Activated naive CD8-positive, alpha-beta T cell treated with anti-CD3 and anti-CD28 coated beads for 36 hours (primary cell): ENCODE measurements at places on chromosomes 5 and 9.

GRCh38 chr5:1005249-1005851 lies 3.3 kb upstream of the NKD2 start:
- H3K36me3 ChIP-seq = no peaks in the 10 kb centered on the region
- peaks cover 19% of the 10 kb centered on the region for H3K4me1 ChIP-seq
- H3K4me3 ChIP-seq = no peak overlapping the region
- H3K27me3 ChIP-seq = peaks cover 40% of the 10 kb centered on the region

- H3K4me3 ChIP-seq = peak overlapping the region; percentile 53
- H3K27me3 ChIP-seq = peaks cover 54% of the 10 kb centered on the region
- peak; percentile 45 for DNase-seq
- no peaks in the 10 kb centered on the region for H3K36me3 ChIP-seq
- H3K27ac ChIP-seq = no peak overlapping the region
These were observed 486 bp downstream of the NPDC1 start for GRCh38 chr9:137045294-137046087.

DNA sequence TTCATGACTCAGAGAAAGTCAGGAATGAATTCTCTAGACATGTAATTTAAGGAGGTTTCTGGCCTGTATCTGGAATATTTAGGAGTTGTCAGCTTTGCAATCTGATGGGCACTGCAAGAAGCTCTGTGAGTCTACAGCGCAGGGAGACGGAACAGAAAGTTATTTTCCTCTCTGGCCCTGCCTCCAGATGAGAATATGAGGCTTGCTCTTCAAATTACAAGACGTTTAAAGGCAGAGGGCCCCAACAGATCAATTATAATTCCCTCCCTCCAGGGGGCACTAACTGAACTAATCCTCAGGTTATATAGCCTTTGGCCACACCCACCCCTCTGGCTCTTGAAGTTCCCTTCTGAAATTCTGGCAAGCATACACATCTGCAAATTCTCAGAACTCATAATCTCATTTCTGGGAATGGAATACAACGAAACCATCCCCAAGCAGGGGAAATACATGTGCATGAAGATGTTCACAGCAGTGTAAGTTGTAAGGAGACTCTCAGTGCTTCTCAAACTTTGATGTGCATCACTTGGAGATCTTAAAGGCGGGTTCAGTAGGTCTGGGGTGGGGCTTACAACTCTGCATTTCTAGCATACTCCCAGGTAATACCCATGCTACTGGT lies 307.6 kb downstream of the CWC27 start:
- H3K4me1 ChIP-seq = peaks cover 11% of the 10 kb centered on the region
- H3K27ac ChIP-seq = no peak overlapping the region
- DNase-seq = peak; percentile 63
- no peaks in the 10 kb centered on the region for H3K27me3 ChIP-seq
- H3K4me3 ChIP-seq = no peak overlapping the region
- H3K36me3 ChIP-seq = no peaks in the 10 kb centered on the region

DNA sequence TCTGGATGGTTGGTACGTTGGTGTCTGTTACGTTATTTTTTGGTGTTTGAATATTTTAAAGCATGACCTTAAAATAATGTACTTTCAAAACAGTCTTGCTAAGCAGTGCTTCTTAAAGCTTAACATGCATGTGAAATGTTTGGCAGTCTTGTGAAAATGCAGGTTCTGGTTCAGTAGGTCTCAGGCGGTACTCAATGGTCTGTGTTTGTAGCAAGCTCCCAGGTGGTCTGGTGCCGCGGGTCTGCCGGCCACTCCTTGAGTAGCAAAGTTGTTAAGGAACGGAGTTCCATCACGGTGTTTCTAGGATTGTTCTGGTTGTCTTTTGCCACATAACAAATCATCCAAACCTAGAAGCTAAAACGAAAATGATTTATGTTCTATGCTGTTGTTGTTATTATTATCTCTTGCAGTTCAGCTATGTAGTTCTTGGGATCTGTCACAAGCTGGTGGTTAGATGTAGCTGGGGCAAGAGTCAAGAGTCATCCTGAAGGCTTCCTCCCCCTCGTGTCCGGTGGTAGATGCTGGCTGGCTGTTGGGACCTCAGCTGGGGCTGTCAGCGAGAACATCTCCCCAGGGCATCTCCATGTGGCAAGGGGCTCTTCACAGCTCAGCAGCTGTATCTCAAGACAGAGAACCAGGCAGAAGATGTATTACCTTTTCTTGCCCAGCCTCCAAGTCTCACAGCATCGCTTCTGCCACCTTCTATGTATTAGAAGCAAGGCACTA lies 186.8 kb downstream of the PALM2AKAP2 start:
- no peak overlapping the region for H3K4me3 ChIP-seq
- peaks cover 31% of the 10 kb centered on the region for H3K4me1 ChIP-seq
- no peak overlapping the region for H3K27ac ChIP-seq
- no peaks in the 10 kb centered on the region for H3K27me3 ChIP-seq

GRCh38 chr9:112844771-112845542 lies 45.7 kb downstream of the SLC46A2 start:
- DNase-seq = peak; percentile 74
- H3K27ac ChIP-seq = no peak overlapping the region
- H3K36me3 ChIP-seq = peaks cover 5% of the 10 kb centered on the region
- H3K4me1 ChIP-seq = peaks cover 16% of the 10 kb centered on the region
- no peak overlapping the region for H3K4me3 ChIP-seq

GRCh38 chr9:106773750-106774149 lies 89.2 kb upstream of the ZNF462 start:
- no peaks in the 10 kb centered on the region for H3K36me3 ChIP-seq
- H3K27me3 ChIP-seq = no peaks in the 10 kb centered on the region
- no peak for DNase-seq
- no peaks in the 10 kb centered on the region for H3K4me1 ChIP-seq

GRCh38 chr9:89012294-89013042 lies 21.2 kb downstream of the S1PR3 start:
- H3K4me1 ChIP-seq = no peaks in the 10 kb centered on the region
- H3K27me3 ChIP-seq = peaks cover 10% of the 10 kb centered on the region
- no peak overlapping the region for H3K27ac ChIP-seq
- no peak overlapping the region for H3K4me3 ChIP-seq
- H3K36me3 ChIP-seq = no peaks in the 10 kb centered on the region

GRCh38 chr5:42026446-42026845 lies 101.4 kb downstream of the FBXO4 start:
- no peak overlapping the region for H3K4me3 ChIP-seq
- no peaks in the 10 kb centered on the region for H3K4me1 ChIP-seq
- H3K27me3 ChIP-seq = peaks cover 22% of the 10 kb centered on the region
- H3K27ac ChIP-seq = no peak overlapping the region

DNA sequence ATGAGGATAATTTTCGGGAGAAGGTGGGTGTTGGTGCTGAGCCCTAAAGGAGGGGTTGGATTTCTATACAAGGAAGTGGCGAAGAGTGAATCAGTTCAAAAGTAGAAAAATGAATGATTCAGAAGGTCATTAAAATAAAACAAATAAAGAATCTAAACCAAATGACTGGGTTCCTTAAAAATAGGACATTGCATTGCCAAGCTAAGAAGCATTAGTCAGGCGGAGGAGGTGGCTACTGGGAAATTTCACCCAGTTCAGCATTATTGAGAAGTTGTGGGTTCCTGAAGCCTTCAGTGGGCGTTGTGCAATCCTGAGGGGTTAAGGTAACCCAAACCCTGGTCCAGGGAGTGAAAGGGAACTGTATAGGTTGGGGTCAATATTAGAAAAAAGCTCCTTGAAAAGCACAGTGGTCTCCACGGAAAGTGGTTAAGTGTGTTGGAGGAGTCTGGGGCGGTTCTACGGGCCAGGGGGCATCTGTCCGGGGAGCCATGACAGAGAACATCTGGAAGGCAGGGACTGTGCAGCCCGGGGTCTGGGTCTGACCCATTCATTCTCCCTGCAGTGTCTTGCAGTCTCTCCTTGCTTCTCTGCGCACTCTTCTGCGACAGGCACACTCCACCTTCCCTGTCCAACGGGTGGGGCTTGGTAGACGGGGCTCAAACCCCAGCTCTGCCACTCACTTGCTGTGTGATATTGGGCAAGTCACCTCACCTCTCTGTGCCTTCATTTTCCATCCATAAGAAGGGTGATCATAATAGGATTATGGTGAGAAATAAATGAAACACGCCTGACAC lies 27.6 kb upstream of the DUSP1 start:
- H3K27me3 ChIP-seq = no peaks in the 10 kb centered on the region
- H3K27ac ChIP-seq = no peak overlapping the region
- no peaks in the 10 kb centered on the region for H3K36me3 ChIP-seq
- H3K4me1 ChIP-seq = peaks cover 6% of the 10 kb centered on the region
- no peak for DNase-seq

DNA sequence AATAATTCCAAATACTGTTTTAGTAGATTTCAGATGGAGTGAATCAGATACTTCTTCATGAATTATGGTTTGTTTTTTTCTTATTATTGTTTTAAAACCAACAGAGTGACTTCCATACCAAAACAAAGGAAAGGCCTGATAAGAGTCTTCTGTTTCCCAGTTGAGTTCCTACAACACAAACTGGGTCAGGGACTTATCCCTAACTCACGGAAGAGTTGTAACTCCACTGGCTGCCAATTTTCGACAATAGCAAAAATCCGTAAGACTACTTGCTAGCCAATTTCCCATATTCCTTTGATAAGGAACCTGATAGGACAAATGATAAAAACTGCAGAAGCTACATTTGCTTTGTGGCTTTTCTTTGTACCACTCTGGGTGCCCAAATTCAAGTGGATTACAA lies 219.2 kb downstream of the AP3B1 start:
- H3K36me3 ChIP-seq = peaks cover 34% of the 10 kb centered on the region
- no peak overlapping the region for H3K4me3 ChIP-seq
- no peaks in the 10 kb centered on the region for H3K4me1 ChIP-seq
- no peak for DNase-seq
- H3K27ac ChIP-seq = no peak overlapping the region
- no peaks in the 10 kb centered on the region for H3K27me3 ChIP-seq

- no peak for DNase-seq
- no peak overlapping the region for H3K4me3 ChIP-seq
- H3K36me3 ChIP-seq = no peaks in the 10 kb centered on the region
- H3K27me3 ChIP-seq = no peaks in the 10 kb centered on the region
- no peak overlapping the region for H3K27ac ChIP-seq
These were observed 3.1 kb downstream of the CLTB start for GRCh38 chr5:176413255-176413565.

GRCh38 chr5:18745988-18746615 lies 1111.8 kb downstream of the TAF11L14 start:
- H3K27me3 ChIP-seq = no peaks in the 10 kb centered on the region
- DNase-seq = peak; percentile 31
- H3K4me1 ChIP-seq = peaks cover 43% of the 10 kb centered on the region
- H3K27ac ChIP-seq = peak overlapping the region; percentile 95

DNA sequence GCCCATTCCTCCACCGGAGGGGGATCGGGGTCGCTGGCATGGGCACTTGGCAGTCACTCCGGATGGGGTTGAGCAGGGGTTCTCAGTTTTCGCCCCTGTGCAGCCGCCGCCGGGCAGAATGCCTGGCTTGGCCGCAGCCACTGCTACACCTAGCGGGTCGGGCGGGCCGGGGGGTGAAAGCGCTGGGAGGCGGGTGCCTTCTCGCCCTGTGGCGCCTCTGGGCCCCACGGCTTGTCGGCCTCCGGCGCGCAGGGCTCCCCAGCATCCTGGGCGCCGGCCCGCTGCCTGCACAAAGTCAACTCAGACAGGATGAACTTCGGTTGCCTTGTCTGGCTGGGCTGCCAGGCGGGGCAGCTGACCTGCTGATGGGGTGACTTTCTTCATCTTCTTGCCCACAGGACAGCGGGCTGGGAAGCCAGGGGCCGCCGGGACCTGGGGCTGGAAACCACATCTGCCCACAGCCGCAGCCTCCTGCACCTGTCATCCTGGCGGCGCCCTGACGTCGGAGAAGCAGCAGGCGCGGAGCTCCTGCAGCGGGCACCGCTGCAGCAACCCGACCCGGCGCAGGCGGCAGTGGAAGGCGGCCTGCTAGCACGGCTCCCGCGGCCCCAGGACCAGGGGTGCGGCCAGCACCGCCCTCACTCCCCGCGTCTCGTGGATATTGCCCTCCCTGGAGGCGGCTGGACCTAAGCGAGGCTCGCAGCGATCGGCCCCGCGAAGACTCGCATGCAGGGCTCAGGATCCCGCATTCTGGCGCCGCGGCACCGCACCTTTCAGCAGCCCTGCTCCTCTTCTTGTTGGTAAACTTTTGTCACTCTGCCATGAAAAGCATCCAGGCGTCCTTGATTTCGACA lies 1.3 kb upstream of the ANKRD18A start:
- peaks cover 2% of the 10 kb centered on the region for H3K36me3 ChIP-seq
- peak overlapping the region; percentile 68 for H3K4me3 ChIP-seq
- no peak overlapping the region for H3K27ac ChIP-seq
- H3K27me3 ChIP-seq = peaks cover 61% of the 10 kb centered on the region
- peaks cover 13% of the 10 kb centered on the region for H3K4me1 ChIP-seq

DNA sequence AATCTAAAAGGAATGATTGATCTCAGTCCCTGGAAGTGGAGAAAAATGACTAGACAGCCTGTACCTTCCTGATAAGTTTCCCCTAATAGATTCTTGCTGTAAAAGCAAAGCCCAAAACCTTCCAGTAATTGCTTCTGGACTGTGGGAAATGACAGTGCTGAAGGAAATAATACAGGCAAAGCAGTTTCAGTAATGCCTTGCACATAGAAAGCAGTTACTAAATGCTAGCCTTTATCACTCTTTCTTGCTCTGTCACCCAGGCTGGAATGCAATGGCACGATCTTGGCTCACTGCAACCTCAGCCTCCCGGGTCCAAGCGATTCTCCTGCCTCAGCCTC lies 50.3 kb downstream of the MAP1B start:
- no peaks in the 10 kb centered on the region for H3K36me3 ChIP-seq
- DNase-seq = no peak
- H3K4me1 ChIP-seq = no peaks in the 10 kb centered on the region
- H3K4me3 ChIP-seq = no peak overlapping the region
- no peak overlapping the region for H3K27ac ChIP-seq
- peaks cover 18% of the 10 kb centered on the region for H3K27me3 ChIP-seq

GRCh38 chr9:125426926-125427325 lies 165.3 kb downstream of the GAPVD1 start:
- no peaks in the 10 kb centered on the region for H3K36me3 ChIP-seq
- H3K4me3 ChIP-seq = no peak overlapping the region
- no peak overlapping the region for H3K27ac ChIP-seq

DNA sequence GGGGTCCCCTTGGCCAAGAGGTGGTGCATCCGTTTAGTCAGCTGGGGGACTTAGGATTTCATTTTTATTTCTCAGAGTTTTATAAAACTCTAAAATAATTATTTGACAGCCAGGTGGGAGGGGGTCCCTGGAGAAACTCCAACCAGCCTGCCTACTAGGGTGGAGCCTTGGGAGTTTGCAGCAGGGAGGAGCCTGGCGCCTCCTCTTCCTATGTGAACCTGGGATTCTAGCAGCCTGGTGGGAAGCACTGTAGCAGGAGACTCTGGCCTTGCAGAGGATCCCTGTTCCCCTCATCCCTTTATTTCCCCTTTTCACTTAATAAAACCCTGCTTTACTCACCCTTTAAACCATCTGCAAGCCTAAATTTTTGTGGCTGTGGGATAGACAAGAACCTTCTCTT lies 50.8 kb downstream of the FXN start:
- no peak overlapping the region for H3K27ac ChIP-seq
- H3K4me1 ChIP-seq = no peaks in the 10 kb centered on the region
- H3K4me3 ChIP-seq = no peak overlapping the region
- H3K27me3 ChIP-seq = no peaks in the 10 kb centered on the region
- peaks cover 2% of the 10 kb centered on the region for H3K36me3 ChIP-seq
- DNase-seq = no peak

GRCh38 chr5:16976625-16977008 lies 40.5 kb upstream of the MYO10 start:
- H3K36me3 ChIP-seq = no peaks in the 10 kb centered on the region
- H3K4me1 ChIP-seq = no peaks in the 10 kb centered on the region
- DNase-seq = no peak
- no peak overlapping the region for H3K4me3 ChIP-seq
- no peak overlapping the region for H3K27ac ChIP-seq
